Tibial nerve (tissue), 4 donors: ENCODE measurements at places on chromosomes 16 and 17.

DNA sequence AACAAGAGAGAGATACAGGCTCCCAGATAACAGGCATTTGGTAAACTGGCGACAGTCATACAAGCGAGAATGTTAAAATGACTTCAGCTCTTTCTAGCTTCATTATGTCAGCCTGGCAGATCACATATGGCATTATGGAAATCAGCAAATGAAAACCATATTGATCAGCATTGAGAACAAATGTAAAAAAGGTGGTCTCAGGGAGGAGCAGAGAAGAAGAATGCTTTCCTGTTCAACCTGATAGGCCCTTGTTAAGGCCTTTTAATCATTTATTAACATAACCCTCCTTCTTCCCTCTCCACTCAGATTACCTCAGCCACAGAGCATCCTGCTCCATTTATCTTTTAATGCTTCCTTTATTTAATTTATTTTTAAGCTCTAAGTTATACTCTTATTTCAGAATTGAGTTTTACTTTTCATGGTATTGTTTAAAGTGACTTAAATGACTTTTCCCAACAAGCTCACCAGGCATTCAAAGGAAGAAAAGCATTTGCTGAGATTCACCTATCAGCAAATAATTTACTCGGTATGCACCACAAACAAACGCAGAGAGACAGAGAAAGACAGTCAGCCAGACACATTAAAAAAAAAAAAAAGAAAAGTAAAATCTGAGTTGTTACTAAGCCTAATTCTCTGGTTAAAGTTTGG, 243.9 kb upstream of the TBX2 start:
- DNase-seq: no peak

DNA sequence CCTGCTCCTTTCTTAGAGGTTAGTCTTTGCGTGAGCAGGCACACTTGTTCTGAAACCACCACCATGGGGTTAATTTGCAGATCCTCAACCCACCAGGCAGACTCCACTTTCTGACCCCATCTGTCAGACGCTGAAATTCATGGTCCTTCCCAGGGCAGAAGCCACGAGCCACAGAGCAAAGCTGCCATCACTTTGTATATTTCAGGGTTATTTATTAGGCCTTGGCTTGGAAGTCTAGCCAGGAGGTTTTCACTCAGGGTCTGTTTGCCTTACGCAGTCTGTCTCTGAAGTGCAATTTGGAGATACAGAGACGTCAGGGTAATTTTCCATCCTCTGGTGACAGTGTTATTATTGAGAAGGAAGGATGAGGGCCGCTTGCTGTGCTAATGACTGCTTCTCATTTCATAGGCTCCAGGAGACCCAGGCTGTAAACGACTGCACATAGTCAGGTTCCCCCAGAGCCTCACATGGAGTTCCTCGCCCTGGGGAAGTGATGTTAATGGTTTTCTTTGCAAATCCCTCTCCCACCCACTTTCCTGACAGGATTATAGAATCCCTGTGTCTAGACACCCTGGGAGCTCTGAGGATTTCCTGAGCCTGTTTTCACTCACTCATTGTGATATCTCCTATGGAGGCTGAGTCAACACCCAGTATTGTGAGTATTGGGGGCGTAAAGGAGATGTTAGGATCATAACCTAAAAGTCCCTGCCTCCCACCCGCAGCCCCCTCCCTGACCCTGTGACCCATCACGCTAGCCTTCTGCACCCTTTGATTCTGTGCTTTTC, 269.0 kb downstream of the ABCC12 start:
- DNase-seq: no peak

- DNase-seq: no peak
These were observed 841 bp downstream of the C16orf89 start for GRCh38 chr16:5064915-5065314.

GRCh38 chr16:80367037-80367658, 173.6 kb upstream of the DYNLRB2 start:
- DNase-seq: no peak

GRCh38 chr16:61549327-61549726, 486.9 kb downstream of the CDH8 start:
- no peak for DNase-seq

- no peak for DNase-seq
These were observed 457.8 kb downstream of the HS3ST4 start for GRCh38 chr16:26149364-26150190.
